ENCODE measurements at places on chromosomes 3 and 15.

DNA sequence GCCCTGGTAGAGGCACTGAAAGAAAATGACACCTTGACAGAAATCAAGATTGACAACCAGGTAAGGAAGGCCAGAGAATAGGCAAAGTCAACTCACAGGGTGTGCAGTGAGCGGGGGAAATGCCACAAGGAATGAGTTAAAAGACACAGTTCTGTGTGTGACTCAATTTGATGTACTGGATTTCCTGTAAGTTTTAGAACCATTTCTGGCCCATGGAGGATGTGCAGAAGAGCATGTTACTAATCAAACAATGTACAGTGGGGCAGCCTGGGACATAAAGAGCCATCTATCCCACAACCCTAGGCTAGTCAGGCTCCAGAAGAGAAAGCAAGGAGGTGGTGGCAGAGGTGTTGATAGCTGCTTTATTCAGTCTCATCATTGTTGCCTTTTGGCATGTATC, 31.2 kb upstream of the TMOD3 start:
- DNase-seq: no peak

DNA sequence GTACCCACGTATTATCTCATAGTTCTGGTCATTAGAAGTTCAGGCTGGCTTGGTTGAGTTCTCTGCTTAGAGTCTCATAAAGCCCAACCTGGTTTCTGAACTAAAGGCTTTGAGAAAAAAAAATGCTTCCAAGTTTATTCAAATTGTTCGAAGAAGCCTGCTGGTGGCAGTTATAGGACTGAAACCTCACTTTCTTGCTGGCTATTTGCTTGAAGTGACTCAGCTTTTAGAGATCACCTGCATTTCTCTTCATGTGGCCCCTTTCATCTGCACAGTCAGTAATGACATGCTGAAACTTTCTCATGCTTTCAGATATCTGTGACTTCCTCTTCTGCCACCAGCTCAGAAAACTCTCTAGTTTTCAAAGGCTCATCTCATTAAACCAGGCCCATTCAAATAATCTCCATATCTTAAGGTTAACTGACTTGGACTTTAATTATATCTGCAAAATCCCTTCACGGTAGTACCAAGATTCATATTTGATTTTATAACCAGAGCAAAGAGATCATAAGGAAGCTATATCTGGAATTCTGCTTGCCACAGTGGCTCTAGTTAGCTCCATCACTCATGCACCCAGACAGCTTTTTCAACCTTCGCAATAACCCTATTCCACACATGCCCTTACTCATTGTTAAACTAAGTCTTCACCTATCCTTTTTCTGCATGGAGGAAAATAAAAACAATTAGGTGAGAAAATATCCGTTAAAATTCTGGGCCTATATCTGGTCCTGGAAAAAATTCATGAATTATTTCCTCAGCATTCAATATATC, 433.8 kb upstream of the CBLB start:
- no peak for DNase-seq

DNA sequence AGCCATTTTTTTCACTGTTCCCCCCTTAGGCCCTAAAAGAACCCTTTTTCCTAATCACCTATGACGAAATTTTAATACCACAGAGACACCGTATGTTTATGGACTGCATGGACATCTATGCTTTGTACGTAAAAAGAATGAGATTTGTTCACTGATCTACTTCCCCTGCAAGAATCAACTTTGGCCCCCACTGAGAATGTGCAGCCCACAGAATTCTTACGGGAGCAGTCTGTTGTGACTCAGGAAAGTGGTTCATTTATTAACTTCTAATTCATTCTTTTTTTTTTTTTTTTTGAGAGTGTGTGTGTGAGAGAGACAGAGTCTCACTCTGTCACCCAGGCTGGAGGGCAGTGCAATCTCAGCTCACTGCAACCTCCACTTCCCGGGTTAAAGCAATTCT, 17.6 kb downstream of the EIF4E3 start:
- DNase-seq: no peak

GRCh38 chr15:39391230-39391629, 189.6 kb upstream of the THBS1 start:
- no peak for DNase-seq

GRCh38 chr3:132925256-132925930, 112.8 kb upstream of the TMEM108 start:
- no peak for DNase-seq

- DNase-seq: no peak
These were observed 732.2 kb downstream of the NAALADL2 start for GRCh38 chr3:175591375-175591774.

GRCh38 chr3:170471149-170471548, 52.5 kb downstream of the CLDN11 start:
- no peak for DNase-seq

DNA sequence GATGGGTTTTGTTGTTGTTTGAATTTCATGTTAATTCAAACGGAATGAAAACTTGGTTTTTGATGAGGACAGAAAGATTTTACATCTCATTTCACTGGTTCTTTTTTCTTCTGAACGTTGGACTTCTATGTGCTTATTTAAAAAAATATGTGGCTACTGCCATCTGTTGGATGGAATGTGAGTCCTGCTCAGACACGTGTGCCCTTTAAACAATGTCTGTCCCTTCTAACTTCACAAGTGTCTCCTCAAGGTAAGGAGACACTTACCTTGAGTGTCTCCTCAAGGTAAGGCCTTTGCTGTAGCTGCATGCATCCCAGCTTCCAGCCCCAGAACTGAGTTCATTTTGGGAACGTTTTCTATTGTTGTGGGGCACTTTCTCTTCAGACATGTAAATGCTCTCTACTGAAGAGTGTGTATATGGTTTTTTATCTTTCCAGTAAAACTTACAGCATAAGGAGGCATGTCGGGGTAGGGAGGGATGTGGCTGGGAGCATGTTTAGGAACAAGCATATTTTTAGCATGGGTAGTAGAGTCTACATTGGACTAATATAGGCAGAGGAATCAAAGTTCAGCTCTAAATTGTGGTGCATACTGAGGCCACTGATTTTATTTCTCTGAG, 63.1 kb upstream of the UBE3A start:
- DNase-seq: no peak

GRCh38 chr3:29410660-29411405, 130.0 kb downstream of the RBMS3 start:
- no peak for DNase-seq

DNA sequence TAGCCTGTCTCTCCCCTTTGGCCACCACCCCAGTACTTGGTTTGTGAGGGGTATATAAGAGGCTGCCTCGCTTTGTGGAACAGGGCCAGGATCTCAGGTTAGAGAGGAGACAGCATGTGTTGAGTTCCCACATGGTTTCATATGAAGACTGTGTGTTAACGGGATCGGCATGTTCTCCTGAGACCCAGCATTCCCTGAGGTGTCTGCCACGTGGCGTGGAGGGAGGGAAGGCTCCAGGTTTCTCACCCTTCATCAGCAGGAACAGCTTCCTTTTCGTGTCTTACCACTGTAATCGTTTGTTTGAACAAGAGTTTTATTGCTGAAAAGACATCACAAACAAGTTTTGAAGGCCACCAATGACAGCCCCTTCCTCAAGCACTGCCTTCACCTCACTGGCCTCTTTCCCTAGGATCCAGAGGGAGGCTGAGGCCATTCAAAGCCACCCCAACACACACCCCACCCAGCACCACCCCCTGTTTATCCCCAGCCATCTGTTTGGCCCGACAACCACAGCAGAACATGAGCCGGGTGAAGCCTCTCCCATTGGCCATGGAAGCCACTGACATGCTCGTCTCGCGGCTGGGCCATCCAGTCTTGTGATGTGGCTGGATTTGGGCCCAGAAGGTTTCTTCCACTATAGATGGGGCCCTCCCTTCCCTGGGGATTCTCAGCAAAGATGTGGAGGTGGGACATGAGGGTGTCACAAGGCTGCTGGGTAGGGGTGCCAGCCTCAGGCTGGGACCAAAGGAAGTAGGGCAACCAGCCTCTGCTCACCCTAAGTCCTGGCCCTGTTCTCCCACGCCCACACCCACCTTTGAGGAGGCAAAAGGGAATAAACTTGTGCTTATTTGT, 10.0 kb downstream of the BHLHE40 start:
- no peak for DNase-seq

DNA sequence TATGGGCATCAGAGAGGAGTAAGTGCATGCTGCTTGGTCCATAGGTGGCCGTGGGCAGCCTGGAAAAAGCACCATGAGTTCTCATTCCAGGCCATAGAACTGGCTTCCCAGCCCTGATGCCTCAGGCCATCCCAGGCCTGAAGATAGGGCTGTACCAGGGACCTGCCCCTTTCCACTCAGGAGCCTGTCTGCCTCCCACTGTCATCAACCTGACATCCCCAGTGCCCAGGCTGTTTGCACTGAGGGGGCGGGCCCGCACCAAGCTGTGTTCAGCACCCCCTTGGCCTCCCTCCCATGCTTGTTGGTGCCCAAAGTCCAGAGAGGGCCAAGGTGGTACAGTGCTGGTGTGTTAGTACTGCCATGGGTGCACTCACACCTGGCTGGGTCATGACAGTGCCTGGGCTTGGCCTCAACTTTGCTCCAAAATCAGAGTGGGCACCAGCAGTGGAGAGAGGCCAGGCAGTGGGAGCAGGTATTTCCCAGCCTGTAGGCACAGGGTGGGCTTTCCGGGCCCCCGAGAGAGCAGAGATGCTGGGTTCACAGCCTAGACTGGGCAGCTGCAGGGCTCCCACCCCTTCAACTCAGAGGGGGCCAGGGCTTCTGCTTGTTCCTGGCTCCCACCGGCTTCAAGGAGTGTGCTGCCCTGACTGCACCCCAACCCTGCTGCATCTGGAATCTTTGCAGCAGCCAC, 556.1 kb downstream of the SI start:
- DNase-seq: no peak

DNA sequence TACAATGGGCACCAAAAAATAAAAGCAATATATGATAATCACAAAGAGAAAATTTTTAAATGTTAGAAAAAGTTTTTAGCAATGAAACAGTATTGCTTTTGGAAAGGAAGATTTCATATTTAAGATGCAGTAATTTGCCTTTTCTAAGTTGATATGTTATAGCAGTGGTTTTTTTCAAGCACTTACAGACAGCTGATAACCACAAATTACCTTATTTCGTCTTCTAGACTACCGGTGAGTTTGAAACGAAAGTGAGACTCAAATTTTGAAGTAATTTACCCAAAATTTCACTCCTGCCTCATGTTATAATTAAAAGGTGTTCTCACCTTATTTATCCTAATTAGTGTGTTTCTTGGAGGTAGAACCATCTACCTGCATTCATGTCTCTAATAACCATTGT, 207.8 kb downstream of the MCTP2 start:
- no peak for DNase-seq

DNA sequence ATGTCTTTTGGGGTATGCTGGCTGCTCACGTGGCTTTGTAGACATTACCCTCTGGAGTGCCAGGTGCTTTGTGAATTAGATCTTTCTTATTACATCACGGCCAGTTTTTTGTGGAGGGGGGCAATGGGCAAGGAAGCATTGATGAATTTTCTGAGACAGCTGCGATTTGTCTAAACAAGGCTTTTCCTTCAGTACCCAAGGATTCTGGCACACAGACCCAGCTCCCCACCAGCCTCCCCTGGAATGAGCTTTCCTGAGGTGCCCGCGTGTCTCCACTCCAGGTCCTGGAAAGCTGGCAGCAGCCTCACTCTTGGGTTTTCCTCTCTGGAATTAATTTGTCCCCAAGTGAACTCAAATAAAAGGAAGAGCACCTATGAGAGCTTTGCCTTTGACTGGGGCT, 157.6 kb upstream of the CTDSPL start:
- DNase-seq: no peak

DNA sequence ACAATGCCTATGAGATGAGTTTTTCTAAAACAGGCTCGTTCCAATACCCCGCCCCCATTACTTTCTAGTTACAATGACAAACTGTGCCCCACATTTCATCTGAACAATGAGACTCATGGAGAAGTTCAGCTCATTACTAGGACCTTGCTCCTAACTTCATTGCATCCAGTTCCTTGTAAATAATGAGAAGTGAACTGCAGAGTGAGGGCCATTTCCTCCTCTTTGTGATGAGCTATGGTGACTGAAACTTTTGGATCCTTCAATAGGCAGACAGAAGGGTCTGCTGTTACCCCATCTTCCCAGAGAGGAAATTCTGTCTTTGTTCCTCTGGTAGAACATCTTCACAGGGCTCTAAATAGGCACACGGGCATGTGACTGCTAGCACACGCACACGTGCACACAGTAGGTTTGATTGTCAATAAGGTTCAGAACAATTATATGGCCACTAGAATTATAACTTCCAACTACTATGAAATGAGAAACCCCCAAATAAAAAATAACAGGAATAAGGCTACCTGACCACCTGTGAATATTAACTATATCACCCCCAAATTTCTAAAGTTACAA, 51.8 kb downstream of the SERP1 start:
- DNase-seq: no peak

GRCh38 chr3:40398346-40398745, 11.4 kb downstream of the ENTPD3 start:
- DNase-seq: no peak

DNA sequence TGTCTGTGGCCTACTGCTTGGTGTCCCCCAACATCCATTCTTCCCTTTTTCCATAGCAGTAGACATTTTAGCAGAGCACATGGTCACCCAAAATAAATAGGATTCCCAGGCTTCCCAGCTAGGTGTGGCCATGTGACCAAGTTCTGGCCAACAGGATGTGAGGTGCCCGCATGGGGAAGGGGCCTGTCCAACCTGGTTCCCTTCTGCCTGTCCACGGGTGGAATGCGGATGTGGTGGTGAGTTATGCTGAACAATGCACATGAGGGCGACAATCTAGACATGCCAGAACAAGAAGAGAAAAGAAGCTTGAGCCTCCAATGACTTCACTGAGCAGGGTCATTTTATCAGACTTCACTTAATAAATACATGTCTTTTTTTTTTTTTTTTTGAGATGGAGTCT, 77.6 kb upstream of the DLG1 start:
- no peak for DNase-seq

- DNase-seq: no peak
These were observed 75.7 kb downstream of the GAP43 start for GRCh38 chr3:115698851-115699591.

GRCh38 chr15:22893081-22893480, 54.6 kb downstream of the NIPA2 start:
- no peak for DNase-seq

DNA sequence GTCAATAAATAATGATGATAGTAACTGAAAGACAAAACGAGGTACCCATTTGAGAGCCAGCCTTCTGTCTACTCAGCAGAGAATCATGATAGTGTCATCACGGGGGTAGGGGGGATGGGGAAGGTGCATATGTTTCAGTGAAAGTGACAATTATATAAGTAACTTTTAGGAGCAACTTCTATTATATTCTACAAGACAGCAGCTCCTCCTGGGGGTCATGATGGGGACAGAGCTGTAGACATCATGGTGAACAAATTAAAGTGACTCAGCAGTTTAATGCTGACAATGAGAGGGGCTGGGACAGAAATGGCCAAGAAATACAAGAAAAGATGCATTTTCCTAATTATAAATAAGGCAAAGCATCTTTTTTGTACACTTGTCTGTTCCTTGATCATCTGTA, 11.8 kb downstream of the CAPN3 start:
- no peak for DNase-seq
